CD8-positive, alpha-beta memory T cell (primary cell): ENCODE measurements at places on chromosomes 7 and 10.

- no peak for DNase-seq
Observed at GRCh38 chr7:114130866-114131265, 212.1 kb upstream of the PPP1R3A start.

- DNase-seq = no peak
Observed at GRCh38 chr10:70074971-70075370, 22.3 kb downstream of the MACROH2A2 start.

DNA sequence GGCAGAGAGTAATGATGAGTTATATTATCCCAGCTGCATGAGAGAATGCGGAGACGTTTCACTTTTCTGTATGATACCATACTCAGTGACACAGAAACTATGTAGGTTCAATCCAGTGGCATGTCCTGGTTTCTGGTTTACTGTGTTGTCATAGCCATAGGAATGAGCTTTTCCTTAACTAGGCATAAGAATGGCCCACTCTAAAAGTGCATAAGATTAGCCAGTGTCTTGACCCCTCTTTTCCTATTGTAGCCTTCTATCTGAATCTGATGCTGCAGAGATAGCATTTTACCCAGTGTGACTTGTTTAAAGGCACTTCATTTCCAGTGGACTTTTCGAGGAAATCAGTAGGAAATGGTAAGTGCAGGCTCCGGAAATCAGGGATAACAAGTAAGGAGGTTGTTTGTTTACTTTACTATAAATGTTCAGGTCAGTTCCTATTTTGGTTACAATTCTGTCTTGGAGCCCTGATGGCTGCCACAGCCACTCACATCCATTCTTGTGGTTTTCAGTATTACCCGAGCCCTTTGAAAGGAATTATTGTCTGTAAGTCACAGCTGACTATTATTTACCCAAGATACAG is 70.5 kb downstream of the SEMA3A start:
- DNase-seq = no peak

DNA sequence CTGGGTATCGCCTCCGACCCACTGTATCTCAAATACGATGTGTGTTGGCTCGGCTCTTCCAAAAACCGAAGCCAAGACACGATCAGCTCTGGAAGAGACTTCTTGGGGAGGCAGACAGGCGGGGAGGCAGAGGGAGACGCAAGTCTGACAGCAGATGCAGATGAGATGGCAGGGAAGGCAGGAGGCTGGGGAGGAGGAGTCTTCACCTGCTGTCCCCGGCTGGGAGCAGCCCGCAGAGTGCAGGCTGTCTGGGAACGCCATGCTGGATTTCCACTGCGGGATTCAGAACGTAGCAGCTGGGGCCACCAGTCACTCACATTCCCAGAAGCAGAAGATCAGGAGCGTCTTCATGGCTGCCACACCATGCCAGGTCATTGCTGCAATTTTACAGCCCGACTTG is 29.4 kb downstream of the CTBP2 start:
- DNase-seq = no peak

DNA sequence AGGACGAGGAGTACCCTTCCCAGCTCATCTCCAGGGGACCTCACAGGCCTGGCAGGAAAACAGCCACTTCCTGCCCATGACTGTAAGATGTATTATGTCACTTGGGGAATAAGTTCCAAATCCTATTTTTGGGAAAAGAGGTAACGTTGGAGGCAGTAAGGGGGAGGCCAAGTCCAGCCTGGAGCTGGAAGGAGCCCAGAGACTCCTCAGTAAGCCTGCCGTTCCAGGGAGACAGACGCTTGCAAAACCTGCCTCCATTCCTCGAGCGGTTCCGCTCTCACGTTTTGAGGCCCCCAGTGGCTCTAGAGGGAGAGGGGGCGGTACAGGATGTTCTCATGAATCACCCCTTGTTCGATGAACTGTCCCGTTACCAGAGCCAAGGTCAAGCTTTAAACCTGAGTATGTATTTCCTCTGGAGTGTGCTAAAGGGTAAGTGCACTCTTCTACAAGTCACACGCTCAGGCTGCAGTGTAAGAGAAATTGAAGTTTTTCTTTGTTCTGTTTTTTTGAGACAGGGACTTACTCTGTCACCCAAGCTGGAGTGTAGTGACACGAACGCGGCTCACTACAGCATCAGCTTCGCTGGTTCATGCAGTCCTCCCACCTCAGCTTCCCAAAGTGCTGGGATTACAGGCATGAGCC is 45.5 kb upstream of the CYTH3 start:
- no peak for DNase-seq

- no peak for DNase-seq
Observed at GRCh38 chr10:61933859-61934555, 32.5 kb downstream of the ARID5B start.

DNA sequence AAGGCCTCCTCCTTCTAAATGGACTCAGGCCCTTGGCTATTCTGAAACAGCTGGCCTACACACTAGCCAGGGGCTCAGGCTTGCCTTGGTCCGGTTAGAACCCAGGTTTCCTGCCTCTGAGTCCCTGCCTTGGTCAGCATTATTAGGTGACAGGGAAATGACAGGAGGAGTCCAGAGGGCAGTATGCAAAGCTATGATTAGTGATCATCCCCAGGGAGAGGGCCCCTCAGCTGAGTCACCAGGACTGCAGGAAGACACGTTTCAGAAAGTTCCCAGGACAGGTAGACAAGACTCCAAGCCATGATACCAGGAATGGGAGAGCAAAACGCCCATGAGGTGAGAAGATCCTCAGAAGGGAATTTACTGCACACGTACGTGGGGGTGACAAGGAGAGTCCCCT is 301.1 kb upstream of the COBL start:
- no peak for DNase-seq

GRCh38 chr7:103902917-103903316 is 86.5 kb downstream of the RELN start:
- no peak for DNase-seq

DNA sequence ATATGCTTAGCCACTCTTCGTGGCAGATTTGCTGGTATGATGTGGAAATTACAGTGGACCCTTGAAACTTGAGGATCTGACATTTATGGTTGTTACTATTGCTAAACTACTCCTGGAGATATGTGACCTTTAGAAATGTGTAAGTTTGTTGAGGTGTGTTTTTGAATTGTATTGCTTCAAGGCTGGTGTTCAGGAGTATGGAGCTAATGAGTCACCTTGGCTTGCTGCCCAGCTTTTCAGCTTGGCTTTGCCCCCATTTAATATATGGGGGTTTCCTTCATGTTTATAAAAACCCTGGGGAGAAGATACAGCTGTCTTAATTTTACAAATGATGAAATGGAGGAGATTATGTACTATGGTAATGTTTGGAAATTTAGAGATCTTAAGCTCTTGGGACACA is 11.6 kb downstream of the HBP1 start:
- DNase-seq = no peak

DNA sequence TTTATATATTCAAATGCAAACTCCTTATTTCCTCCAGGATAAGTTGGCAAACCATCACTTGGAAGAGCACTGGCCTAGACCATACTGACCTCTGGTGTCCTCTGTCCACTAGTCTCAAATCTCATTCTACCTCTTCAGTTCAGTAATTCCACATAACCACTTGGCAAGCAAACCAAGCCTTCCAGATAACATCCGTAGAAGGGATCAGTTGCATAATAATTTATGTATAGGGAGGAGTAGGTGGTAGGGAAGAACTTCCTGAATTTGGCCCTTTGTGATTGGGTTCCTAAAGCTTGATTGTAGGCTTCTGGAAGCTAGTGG is 55.0 kb downstream of the WAC start:
- no peak for DNase-seq

GRCh38 chr10:117047947-117048346 is 43.0 kb upstream of the SHTN1 start:
- no peak for DNase-seq

DNA sequence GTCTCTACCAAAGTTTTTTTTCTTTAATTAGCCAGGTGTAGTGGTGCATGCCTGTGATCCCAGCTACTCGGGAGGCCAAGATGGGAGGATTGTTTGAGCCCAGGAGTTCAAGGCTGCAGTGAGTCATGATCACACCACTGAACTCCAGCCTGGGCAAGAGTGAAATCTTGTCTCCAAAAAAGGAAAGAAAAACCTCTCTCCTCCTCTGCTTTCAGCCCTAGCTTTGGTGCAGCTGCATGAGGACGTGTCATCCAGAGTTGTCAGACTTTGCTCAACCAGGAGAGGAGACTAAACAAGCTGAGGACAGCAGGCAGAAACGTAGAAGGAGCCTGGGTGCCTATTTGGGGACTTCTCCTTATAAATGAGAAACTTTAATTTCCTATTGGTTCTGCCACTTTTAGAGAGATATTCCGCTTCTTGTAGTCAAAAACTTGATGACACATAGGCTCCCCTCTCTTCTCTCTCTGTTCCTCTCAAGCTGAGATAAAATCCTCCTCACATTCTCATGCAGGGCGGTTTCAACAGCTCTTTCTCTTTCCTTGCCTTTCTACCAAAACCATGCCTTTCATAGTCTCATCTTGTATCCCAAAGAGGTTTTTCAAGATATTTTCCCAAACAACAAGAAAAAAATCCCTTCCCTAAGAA is 205.4 kb downstream of the ARHGAP12 start:
- DNase-seq = no peak

- no peak for DNase-seq
Observed at GRCh38 chr7:15963206-15963605, 276.7 kb upstream of the MEOX2 start.

- peak; percentile 43 for DNase-seq
Observed at GRCh38 chr10:127906548-127907377, at the start of gene PTPRE. TSS of gene PTPRE (plus strand) at chr10:127907103. CDS start at chr10:128040882, 133,779 bp downstream.

GRCh38 chr10:128337860-128338378 is 211.7 kb upstream of the MKI67 start:
- no peak for DNase-seq

- DNase-seq = no peak
Observed at GRCh38 chr10:32988604-32989003, 30.6 kb upstream of the ITGB1 start.

GRCh38 chr7:31253532-31253931 is 87.0 kb downstream of the NEUROD6 start:
- no peak for DNase-seq

GRCh38 chr7:19928247-19928646 is 154.8 kb upstream of the TMEM196 start:
- no peak for DNase-seq

DNA sequence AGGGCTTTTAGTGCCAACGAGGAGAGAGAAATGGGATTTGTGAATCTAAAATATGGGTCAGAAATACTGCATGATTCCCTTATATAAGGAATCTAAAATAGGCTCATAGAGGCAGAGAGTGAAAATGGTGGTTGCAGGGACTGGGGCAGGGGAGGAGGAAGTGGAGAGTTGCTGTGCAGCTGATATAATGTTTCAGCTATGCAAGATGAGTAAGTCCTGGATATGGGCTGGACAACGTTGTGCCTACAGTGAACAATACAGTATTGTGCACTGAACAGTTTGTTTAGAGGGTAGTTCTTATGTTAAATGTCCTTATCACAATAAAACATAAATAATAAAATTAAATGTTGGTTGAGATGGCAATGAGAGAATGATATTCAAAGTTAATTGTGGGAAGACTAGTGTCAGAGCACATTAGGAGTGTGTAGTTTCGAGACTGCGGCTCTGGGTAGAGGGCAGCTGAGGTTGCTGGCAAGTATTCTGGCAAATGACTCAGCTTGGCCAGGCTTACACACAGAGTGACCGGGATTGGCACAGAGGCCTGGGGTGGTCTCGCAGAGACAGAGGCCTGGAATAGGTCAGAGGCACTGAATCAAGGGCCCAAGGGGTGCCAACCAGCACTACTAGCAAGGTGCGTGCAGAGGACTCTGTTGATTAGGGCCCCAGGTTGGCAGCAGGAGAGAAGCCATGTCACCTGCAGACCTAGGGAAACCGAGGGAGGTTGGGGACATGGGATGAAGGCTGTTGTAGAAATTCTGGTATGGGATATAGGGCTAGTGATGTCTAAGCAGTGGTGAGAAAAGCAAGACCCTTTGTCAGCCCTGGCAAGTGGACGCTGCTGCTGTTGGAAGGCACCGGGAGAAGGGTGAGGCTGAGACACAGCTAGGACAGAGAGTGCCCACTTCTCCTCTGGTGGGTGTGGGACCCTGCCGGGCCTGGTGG is 2.8 kb upstream of the DEPP1 start:
- DNase-seq = no peak

GRCh38 chr7:35988818-35989217 is 164.2 kb upstream of the EEPD1 start:
- DNase-seq = no peak

DNA sequence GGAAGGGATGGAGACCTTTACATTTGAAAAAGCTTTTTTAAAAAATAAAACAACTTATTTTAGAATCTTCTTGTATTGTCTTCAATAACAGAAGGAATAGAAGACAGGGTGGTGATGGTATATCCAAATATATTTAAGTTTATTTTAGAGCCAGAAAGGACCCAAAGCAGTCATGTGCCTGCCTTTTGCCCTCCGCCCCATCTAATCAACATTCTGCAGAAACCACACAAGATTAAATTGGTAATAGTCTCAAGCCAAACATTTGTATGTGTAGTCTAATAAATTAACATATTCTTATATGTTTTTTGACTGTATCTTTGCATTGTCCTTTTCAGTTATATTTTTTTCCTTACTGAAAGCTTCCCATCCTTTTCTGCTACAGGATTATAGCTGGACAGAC is 16.5 kb upstream of the NUP42 start:
- no peak for DNase-seq

DNA sequence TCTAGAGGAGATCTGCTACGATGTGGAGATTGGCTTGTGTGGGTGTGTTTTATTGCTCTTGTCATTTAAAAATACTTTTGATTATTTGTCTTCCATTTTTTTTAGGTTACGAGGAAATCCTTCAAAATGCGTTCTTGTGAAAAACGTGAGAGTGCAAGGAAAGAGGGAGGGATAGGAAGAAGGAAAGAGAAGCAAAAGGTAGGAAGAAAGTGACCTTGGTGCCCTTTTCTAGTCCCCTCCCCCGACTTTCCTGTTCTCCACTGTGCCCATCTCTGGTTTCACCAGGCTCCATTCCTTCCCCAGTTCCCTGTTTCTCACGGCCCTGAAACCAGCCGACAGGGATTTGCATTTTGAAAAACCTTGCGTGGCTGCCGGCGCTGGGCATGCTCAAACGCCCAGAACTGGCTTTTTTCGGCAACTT is 506 bp upstream of the GNAI1 start:
- DNase-seq = no peak

DNA sequence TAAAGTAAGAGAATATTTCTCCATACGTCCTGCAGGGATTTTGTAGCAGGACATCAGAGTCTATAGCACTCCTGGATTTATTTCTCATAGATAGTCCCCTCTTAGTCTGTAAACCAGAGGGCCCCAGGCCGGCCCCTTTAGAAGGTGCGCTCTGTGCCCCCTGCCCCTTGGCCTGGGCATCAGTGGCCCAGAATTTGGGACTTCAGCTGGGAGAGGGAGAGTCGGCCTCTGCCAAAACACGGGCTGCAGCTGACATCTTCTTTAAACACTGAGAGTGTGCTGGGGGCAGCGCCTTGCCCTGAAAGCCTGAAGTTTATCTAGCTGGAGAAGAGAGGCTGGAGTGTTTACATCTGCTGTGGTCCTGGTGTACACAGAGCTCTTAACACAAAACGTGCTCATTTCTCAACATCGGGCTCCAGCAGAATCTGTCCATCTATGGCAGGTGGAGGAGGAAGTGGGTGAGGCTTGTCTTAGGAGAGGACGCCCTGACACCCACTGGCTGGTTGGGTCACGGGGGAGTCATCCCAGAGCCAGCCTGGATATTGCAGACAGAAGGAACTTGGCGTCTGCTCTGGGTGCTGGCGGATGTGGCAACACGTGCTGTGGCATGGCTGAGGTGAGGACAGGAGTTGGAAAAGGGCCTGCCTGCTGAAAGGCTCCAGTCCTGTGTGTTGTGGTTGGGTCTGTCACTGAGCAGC is 5.0 kb upstream of the TACR2 start:
- no peak for DNase-seq

- no peak for DNase-seq
Observed at GRCh38 chr10:24989867-24990266, 26.1 kb downstream of the ENKUR start.
